ENCODE measurements at places on chromosomes 12 and 14. TPM values are rescaled to one million over a fixed set of nuclear protein-coding genes. Genes with fewer than 3 reads are reported as not detected.

GRCh38 chr12:105659355-105660075 is 329.0 kb downstream of the C12orf75 start:
- no peak for DNase-seq

DNA sequence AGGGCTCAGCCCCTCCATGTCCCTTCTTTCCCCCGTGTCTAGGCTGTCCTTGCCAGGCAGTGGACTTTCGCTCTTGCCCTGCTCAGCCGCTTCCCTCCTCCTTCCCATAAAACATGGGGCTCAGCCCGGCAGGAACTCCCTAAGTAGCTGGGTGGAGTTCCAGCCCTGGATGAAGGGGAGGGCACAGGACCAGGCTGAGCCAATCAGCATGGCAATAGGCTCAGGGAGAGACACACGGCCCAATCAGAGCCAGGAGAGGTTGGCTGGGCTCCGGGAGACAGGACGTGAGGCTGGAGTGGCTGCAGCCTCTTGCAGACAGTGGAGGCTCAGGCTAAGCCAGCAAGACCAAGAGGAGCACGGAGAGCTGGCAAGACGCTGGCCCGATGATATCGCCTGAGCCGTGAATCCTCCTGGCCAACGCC is 54.3 kb downstream of the GALNT9 start:
- DNase-seq = no peak

NFYB gene
- 35.9 TPM for total RNA-seq

DNA sequence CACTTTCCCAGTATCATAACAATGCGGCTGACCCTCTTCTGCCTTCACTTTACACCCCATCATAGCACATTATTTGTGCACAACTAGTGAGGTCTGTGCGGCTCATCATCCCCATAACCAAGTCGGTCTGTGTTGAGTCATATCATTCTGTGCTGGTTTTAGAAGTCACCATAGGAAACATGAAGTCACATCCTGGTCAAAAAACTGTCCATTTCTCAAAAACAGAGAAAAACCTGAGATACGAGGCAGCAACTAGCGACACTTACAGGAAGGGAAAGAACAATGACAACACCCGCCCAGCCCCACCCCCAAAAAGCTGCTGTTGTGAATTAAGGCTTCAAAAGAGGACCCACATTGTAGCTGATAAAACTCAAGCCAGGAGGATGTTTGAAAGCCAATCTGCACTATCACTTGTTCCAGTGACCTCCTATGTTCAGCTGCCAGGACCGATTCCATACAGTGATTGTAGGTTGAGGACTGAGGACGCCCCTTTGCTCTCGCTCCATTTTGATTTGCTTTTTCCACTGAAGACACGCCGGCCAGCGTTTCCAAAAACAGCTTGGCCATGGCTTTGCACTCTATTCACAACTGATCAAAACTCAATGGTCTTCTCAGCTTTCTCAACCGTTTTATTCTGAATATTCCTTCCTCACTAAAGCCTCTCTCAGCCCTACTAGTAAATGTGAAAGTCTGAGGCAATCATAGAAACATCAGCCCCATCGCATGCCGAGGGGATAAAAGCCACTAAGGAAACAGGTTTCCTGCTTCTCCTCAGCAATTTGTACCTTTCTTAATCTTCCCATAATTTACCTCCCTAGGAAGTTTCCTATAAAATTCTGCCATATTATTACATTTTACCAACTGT is 87.5 kb downstream of the DUSP16 start:
- no peak for DNase-seq

DNA sequence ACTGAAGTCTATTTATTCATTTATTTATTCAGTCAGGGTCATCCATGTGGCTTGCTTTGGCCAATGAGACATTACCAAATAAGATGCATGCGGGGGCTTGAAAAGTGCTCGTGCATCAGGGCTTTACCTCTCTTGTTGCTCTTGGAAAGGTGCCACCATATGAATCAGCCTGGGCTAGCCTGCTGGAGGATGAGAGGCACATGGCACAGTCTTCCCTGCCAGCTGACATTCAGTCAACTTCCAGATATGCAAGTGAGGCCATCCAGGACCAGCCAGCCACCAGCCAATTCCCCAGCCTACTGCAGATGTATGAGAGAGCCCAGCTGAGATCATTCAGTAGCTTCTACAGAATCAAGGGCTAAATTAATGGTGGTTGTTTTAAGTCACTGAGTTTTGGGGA is 105.2 kb upstream of the RPH3A start:
- DNase-seq = no peak

GRCh38 chr12:131672311-131672940 is 38.5 kb upstream of the SFSWAP start:
- no peak for DNase-seq

- DNase-seq = no peak
Observed at GRCh38 chr12:127628645-127629044, 638.3 kb upstream of the TMEM132C start.

- no peak for DNase-seq
Observed at GRCh38 chr14:56216626-56217379, 98.6 kb downstream of the PELI2 start.

GRCh38 chr14:39319381-39319780 is 85.7 kb downstream of the MIA2 start:
- no peak for DNase-seq

PRH2 gene
- not detected for total RNA-seq

DNA sequence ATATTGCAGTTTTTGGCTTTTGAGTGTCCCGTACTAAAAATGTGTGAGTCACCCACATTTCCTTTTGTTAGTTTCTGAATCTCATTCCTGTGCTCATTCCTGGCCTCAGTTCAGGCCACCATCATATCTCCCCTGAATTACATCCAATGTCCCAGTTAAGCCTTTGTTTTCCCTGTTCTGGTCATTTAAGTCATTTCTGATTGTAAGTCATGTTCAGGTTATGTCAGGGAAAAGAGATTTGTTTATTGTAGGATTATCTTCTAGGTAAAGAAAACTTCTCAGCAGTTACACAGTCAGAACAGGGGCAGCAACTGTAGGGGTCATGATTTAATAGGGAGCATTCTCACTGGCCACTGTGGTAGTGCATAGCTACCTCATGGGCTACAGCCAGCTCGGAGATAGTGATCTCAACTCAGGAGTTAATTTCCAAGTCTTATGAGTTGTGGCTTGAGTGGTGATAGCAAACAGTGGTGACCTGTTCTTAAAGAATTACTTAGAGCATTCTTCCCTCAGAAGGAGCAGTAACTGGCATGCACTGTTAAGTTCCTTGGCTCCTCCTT is 6.7 kb downstream of the DDX47 start:
- peak; percentile 89 for DNase-seq

DNA sequence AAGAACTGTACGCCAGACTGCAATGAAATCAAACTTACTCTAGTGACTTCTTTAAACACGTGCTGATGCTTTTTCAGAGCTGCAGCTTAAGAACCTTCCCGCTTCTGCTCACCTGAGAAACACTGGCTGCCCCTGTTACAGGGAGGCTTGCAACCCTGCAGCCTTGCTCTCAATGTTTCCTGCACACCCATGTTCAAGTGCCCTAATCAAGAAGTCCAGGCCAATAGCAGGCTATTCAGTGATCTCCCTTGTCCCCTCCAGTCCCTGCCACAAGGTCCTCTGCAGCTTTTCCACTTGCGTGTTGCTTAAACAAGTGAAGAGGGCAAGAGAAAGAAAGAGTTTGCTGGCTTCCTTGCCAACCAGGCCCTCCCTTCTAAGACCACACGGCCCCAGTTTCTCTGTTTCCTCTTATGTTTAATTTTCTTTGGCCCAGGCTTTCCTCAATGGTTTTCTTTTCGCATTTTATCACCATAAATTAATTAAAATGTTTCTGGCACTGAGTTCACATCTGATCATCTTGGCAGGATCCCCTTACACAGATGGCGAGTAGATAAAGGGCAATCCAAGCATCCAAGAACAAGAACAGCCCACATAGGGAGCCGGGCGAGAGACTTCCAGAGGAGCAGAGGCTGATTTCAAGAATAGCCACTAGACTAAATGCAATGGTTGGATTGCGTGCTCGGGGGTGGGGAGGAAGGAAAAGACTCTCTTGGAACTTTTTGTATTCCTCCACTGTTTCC is 82.3 kb upstream of the CDKN3 start:
- DNase-seq = no peak

- no peak for DNase-seq
Observed at GRCh38 chr12:1880153-1880845, 38.2 kb downstream of the CACNA2D4 start.

CPNE6 gene
- total RNA-seq = not detected

- no peak for DNase-seq
Observed at GRCh38 chr14:79852950-79853744, 358.2 kb downstream of the DIO2 start.

DNA sequence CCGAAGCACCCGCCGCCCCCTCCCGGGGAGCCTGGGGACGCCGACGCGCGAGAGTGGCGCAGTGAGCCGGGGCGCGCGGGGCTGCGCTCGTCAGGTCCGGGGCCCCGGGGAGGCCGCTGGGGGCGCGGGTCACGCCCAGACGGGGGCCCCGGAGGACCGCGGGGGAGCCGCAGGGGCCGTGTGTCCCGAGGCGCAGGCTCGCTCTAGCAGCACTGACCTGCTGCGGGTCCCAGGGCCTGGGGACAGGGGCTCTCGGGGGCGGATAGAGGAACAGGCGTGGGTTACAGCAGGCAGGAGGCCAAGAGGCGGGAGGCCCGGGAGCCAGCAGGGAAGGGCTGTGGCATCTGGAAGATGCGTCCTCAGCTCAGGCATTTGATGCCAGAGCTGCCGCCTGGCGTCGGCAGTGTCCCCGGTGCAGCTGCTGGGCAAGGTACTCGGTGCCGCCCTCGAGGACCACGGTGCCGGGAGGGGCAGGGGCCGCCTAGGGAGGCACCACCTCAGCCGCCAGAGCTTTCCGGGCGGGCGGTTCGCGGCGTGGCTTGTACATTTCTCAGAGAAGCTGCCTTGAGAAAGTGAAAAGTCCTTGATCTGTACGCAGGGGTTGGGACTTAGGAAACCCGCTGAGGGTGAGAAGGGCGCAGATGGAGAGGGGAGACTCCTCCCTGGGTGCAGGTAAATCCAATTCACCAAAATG is 1.2 kb downstream of the WNT5B start:
- no peak for DNase-seq

GRCh38 chr12:90682398-90682797 is 272.6 kb downstream of the CCER1 start:
- DNase-seq = no peak

DNA sequence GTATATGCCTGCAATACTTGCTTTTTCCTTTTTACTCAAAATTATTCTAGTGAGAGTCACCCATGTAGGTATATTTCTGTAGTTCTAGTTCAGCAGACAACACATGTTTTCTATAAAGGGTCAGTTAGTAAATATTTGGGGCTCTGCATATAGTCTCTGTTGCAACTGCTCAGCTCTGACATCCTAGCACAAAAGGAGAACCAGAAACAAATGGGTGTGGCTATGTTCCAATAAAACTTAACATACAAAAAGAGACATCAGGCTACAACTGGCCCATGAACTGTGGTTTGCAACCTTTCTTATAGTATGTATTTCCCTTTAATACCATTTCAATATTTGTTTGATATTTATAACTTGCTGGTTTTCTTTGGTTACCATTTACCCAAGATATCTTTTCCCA is 11.9 kb downstream of the NT5DC3 start:
- no peak for DNase-seq

PLEKHG7 gene
- total RNA-seq = not detected

- no peak for DNase-seq
Observed at GRCh38 chr14:50353126-50353525, 41.0 kb downstream of the DMAC2L start.

GPRC5D gene
- not detected for total RNA-seq

GRCh38 chr12:45204757-45205156 is 11.1 kb upstream of the ANO6 start:
- DNase-seq = no peak

GRCh38 chr14:86003998-86004397 is 474.1 kb downstream of the FLRT2 start:
- DNase-seq = no peak

DNA sequence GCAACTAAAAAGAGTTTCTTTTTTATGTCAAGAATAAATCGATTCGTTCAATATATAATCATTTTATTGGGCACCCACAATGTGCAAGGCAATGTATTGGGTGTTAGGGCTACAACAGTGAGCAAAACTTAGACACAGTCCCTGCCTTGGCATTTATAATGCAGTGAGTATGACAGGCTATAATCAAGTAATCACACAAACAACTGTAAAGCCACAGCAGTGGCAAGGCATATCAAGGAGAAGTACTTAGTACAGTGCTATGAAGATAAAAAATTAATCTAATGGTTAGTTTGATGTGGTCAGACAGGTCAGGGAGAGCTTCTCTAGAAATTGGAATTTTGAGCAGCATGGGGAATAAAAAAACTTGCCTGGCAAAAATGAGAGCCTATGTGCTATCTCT is 39.5 kb upstream of the OTOGL start:
- DNase-seq = no peak

DNA sequence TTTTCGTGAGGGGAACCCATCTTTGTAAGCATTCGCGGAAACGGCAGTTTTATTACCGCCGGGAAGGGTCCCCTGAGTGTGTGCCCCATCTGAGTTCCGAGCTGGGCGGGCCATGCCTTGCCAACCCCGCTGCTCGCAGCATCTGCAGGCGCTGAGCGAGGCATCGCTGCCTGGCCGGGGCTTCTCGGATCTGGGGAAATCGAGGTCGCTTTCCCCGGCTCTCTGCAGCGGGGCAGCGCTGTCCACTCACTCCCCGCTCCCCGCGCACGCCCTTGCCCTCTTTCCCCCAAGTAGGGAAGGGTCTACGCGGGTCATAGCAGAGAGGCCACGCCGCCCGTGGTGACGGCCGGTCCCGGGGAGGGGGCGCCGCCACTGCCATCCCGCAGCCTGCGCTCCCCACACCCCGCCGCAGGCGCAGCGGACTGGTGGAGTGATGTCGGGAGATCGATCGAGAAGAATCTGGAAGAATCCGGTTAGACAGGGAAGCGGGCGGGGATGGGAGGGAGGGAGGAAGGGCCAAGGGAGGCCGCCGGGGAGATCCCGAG is 507 bp upstream of the FKBP4 start:
- no peak for DNase-seq

GUCY2C gene
- total RNA-seq = not detected

GRCh38 chr14:98544174-98544573 is 727.8 kb downstream of the BCL11B start:
- no peak for DNase-seq

SERPINA9 gene
- total RNA-seq = not detected
